ENCODE measurements at places on chromosomes 5 and 9. TPM values are rescaled to one million over a fixed set of nuclear protein-coding genes. Genes with fewer than 3 reads are reported as not detected.

- DNase-seq: peak; percentile 58
Measured at GRCh38 chr5:177300236-177300880, 3.2 kb downstream of the RAB24 start.

DNA sequence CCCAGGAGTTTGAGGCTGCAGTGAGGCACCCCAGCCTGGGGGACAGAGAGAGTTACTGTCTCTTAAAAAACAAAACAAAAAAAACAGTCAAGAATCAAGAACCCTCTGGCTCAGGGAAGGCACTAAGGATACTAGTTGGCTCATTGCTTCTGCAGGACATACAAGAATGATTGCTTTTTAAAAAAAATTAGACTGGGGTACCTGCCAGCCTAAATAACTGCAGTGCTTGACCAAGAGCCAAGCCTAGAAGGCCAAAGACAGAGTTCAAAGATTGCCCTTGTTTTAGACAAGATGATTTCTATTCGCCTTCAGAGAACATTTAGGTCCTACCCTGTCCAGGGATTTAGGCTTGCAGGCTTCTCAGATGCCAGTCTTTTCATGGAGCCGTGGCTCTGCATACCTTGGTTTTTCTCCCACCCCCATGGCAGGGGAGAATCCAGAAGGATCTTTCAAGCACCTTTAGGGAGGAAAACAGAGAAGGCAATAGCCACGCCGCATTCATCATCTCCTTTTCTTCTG lies 93.7 kb upstream of the IL6ST start:
- no peak for DNase-seq

NFIB gene
- total RNA-seq: 76.4 TPM

DNA sequence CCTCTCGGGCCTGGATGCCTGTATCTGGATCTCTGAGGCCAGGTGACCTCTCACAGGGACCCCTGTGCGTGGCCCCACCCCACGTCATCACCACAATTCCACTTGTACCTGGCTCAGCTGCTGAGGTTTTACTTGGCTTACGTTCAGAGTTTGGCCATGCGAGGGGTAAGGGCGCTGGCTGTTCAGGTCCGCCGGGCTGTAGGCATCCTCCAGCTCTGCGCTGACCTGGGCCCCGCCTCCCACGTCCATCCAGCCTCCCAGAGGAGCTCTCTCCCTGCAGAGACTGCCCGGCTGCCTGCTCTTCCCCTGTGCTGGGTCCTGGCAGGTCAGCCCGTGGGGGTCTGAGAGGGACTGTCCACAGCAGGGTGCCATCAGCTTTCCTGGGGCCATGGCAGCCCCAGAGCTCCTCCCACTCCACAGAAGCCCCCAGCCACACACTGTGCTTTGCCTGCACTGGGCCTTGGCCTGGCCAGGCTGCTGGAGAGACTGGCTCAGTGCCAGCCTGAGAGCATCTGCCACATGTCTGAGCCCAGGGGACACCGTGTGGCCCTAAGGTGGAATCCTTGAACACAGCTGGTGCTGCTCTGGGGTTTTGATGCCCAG lies 43.6 kb downstream of the SLC6A3 start:
- DNase-seq: no peak

DNA sequence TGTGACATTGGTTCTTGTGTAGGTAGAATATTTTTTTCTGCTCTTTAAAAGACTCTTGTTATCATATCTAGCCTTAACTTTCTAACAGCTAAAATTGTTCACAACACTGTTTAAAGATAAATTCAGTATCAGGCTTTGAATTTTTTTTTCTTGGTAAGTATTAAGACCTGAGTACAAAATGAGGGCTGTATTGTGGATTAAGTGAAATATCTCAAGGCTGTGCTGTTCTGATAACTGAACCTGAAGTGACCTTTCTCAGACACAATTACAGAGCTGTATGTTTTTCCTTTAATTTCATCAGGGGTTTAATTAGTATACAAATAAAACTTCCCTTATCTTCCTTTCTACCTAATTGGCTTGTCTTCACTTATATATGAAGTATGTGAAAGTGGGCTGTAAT lies 290.5 kb downstream of the CCDC171 start:
- no peak for DNase-seq

Data from type B pancreatic cell (in vitro differentiated cells).